ENCODE measurements at places on chromosomes 11 and 22.
A peak's percentile ranks its signal among the peaks of the same experiment; 100 is the strongest.

GRCh38 chr11:130426837-130427341 is 1.5 kb downstream of the ADAMTS8 start:
- DNase-seq, result no peak

GRCh38 chr11:2202071-2202899 is 30.7 kb upstream of the TH start:
- DNase-seq, result peak; percentile 92

DNA sequence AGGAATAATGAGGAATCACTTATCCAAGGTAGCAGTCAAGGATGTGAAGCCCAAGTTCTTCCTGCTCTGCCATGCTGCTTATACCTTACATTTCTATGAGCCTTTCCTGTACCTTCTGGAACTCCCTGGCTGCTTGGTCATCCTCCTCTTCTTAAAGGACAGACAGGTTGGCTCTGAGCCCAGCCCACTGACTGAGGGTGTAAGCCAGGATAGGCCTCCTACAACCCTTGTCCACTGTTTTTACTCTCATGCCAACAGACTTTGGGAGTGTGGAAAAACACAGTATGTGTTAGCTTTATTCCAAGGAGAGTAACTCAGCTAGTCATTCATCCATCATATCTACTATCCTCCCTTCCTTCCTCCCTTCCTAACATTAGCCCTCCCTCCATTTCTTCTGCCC is 47.5 kb downstream of the IRAG1 start:
- no peak for DNase-seq

DNA sequence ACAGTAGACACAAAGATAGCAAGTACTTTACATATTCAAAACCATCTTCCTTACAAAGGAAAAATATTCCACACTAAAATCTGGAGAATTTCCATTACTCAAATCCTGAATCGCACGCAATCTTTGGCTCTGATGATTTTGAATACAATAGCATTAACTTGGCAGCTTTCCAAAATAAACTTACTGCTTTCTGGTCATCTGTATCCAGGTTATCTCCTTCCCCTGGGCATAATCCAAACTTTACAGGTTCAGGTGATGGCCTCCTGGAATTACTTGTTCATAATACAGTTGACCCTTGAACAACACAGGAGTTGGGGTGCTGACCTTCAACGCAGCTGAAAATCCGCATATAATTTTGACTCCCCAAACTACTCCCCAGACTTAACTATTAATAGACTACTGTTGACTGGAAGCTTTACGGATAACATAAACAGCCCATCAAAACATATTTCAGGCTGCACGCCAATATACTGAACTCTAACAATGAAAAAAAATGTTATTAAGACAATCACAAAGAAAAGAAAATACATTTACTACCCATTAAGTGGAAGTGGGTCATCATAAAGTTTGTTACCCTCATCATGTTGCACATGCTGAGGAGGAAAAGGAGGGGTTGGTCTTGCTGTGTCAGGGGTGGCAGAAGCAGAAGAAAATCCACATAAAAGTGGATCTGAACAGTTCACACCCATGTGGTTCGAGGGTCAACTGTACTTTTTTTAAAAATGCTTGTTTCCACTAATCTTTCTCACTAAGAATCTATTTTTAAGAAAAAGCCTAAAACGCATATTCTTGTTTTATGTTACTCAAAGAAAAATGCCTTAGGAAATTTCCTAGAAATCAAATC is 6.5 kb downstream of the MTMR2 start:
- peak; percentile 64 for DNase-seq

DNA sequence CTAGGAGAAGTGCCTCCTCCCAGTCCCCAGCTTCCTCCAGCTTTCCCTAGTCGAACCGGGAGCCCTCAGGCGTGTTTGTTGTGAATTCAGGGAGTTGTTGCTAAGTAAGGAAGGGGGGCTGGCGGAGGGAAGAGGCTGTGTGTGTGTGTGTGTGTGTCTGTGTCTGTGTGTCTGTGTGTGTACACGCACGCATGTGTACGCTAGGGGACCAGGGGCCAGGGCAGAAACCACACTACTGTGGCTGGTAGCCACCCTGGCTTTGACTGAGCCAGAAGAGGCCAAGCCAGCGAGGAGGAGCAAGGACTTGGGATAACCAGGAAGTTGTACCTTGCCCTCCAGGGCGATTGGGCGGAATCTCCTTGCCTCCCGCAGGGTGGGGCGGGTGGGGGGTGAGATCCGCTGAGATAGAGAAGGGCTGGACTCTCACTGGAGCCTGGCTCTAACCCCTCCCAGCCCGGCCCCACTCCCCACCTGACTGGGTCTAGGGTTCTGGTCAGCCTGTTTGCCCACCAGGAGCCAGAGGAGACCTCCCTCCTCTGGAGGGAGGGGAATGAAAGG is 7.5 kb downstream of the BCL9L start:
- peak; percentile 92 for DNase-seq

DNA sequence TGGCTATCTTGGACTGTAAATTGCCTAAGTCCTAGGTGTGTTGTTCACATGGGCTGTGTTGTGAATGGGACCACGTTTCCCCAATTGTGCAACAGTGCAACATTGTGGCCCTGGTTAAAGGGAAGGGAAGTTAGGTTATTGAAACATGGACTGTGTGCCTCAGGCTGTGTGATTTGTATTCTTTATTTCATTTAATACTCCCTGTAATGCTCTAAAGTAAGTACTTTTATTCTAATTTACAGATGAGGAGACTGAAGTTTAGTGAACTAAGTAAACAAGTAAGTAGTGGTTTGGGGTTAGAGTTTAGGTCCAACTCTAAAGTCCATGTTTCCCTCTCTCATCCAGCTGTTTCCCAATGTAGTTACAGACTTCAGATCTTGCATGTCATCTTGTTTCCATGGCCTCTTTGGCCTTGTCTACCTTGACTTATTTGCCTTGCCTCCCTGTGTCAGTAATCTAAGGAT is 77.7 kb downstream of the STIM1 start:
- no peak for DNase-seq

All from NCI-H526 treated with DMSO at 0.1 percent for 48 hours (cell line).